Stimulated activated CD4-positive, alpha-beta T cell treated with anti-CD3 and anti-CD28 coated beads, Interleukin-1b, Interleukin-23, amount 100 ng/mL, for 1 hour (primary cell): ENCODE measurements at places on chromosomes 2 and 18.

GRCh38 chr18:69586537-69586936 is 185.8 kb downstream of the DOK6 start:
- DNase-seq: no peak

DNA sequence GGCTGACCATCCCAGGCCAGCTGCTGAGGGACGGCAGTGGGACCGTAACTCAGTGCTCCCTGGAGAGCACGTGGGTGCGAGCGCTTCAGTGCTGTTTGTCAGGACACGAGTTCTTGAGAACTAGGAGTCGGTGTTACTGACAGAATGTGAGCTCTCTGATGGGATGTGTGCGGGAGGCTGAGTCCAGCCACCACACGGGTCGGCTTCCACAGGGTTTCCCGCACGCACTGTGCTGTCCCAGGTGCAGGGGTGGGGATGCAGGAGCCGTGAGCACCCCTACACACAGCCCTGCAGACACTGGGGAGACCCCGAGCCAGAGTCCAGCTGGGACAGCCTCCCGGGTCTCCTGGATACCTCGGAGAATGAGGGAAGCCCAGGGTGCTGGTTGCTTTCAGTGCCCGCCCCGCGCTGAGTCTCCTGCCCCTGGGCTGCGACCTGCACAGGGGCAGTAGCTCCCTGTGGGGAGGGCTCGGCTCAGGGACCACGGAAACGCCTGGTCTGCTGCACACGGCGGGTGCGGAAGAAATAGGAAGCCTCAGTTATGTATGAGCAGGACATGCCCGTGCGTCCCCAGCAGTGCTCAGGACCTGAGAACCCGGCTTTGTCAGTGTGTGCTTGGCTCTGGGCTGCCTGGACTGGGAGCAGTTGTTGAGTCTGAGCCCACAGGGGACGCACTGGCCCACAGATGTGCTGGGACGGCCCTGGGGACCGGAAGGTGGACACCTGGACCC is 71.2 kb downstream of the KCNG2 start:
- DNase-seq: no peak

DNA sequence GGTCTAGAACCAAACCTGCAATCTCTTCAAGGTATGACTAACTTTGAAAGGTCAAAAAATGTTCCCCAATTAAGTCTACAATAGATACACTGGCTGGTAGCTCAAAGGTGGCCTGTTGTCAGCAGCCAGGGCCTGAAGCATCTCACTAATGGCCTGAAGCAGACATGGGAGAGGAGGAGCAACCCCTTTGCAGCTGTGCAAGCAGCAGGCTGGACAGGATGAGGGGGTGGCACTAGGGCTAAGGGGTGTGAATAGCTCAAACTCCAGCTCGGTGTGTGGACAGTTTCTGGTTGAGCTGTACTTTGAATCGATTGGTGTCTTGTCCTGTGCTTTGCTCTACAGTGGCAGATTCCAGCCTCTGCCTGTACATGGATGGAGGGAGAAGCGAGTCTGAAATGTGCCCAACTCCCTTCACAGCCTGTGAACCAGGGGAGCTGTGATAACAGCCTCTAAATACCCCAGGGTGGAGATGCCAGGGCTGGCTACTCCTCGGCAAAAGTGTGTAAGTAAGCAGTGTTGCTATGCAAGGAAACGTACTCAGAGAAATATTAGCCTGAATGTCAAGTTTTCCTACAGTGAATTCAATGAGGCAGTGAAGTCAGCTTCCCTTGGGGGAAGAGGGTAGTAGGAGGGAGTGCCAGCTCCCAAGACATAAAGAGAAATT is 34.7 kb upstream of the DTNB start:
- DNase-seq: no peak

- DNase-seq: no peak
These were observed 80.8 kb downstream of the TWIST2 start for GRCh38 chr2:238928520-238929241.

DNA sequence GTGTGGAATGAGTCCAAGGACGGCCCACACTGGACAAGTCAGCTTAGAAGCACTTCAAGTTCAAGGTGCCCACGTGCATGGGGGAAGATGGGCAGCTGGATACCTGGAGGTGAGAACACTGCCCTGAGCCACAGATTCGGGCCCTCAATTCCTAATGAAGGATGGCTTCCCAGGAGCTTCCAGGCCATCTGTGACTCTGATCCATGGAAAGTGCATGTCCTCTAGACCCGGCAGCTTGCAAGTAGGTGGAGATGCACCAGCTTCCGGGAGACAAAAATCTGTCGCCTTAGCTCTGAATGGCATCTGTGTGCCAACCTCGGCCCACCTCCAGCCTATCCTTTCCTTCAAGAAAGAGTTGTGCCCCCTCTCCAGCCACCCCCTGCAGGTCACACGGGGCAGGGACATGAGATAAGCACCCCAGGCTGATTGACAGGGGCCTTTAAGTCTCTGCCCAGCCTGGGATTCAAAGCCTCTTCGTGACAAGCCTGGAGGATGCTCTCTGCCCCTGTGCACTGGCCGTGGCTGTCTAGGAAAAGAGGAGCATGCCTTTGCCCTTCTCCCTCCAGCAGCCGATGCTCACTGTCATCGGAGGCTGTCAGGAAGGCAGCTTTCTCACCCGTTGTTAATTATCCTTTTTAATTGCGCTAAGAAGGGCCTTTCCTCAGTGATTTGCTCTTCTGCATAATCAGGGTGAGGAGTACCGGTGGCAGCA is 65.5 kb downstream of the BIN1 start:
- no peak for DNase-seq

GRCh38 chr18:76489081-76489480 is 6.0 kb downstream of the ZNF516 start:
- no peak for DNase-seq
